NCI-H1092 treated with DMSO at 0.1 percent for 48 hours (cell line): ENCODE measurements at places on chromosomes 5 and 9.
A peak's percentile ranks its signal among the peaks of the same experiment; 100 is the strongest.

GRCh38 chr9:24459953-24460352 is 85.7 kb downstream of the IZUMO3 start:
- no peak for DNase-seq

- DNase-seq = no peak
Observed at GRCh38 chr9:77707383-77708063, 59.4 kb upstream of the GNA14 start.

GRCh38 chr9:90189306-90189705 is 453.3 kb downstream of the DIRAS2 start:
- DNase-seq = no peak

DNA sequence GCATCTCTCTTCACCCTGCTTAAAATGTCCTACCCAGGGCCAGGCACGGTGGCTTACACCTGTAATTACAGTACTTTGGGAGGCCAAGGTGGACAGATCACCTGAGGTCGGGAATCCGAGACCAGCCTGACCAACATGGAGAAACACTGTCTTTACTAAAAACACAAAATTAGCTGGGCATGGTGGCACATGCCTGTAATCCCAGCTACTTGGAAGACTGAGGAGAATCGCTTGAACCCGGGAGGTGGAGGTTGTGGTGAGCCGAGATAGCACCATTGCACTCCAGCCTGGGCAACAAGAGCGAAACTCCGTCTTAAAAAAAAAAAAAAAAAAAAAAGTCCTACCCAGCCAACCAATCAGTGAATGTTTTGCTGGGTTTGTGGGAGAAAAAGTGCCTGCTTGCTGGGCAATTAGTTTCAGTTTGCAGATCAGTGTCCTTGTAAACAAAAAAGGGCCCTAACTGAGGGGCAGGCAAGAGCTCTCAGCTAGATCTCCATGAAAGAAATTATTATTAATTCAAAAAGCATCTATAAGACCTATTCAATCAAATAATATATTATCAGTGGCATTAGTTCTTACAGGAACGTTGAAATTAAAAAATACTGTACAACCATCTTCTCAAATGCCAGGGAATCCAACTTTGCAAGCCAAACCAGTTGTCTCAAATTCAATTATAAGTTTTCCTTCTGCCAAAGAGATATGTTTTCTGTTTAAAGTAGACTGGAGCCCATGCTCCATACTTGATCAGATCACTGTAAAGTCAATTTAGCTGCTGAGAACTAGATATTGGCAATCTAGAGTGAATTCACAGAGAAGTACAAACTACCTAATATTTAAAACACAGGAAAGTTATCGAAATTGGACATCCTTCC is 3.9 kb downstream of the MEGF9 start:
- no peak for DNase-seq

DNA sequence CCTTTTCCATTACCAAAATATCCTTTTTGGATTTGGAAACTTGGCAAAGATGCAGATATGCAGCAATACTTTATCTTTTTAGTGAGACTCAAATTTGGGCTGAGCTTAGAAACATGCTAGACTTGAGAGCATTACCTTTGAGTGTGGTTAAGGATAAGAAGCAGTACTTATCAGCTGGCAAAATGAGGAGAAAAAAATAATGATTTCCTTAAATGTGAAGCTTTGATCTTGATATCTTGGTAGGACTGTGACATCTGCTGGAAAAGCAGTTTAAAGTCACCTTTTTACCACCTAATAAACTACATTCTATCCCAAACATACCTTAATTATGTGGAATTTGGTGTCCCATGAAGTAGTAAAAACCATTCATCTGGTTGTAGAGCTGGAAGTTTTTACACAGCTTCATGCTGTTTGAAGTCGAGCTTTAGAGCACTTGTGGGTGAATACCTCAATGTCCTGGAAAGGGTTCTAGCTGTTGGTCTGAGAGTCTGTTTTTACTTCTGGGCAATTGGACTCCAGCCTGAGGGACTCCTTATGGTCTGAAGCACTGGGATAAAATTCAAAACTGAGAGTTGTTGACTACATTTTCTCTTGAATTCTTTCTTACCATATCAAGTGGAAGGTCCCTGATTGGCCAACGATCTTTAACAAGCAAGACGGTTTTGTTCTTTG is 53.4 kb downstream of the LRRC70 start:
- no peak for DNase-seq

DNA sequence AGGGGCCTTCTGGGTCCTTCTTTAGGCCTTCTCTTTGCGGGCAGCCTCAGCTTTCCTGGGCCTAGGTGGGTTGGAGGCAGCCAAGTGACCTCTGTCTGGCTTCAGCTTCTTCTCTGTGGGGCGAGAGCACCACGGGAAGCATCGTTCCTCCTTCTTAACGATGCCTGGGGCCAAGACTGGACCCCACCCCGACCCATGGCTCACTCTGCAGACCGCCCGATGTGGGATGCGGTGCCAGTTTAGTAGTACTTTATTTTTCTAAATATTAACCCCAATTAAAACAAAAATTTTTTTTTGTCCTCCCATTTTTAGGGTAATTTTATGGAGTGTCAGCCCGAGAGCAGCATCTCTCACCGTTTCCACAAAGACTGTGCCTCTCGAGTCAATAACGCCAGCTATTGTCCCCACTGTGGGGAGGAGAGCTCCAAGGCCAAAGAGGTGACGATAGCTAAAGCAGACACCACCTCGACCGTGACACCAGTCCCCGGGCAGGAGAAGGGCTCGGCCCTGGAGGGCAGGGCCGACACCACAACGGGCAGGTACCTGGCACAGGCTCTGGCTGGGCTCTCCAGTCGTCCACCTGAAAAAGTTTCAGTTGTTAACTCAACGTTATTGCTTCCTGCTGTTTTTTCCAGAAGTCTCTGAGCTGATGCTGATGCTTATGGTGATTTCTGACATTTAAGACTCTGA is 101.1 kb upstream of the CACNA1B start:
- no peak for DNase-seq

DNA sequence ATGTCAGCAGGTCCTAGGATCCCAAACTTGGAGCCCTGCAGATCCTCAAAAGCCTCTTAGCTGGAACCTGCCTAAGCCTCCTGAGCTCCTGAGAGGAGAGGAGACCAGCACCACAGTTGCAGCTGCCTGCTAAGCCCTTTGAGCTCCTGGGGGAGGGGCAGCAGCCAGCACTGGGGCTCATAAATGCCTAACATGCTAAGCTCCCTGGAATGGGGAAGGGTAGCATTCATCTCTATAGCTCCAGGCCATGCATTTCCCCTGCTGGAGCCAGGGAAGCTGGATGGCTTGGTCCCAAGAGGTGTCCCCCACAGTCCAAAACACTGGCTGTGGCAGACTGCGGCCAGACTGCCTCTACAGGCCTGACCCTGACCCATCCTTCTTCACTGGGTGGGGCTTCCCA is 182.7 kb downstream of the KCNN2 start:
- DNase-seq = no peak

GRCh38 chr9:114722937-114723620 is 41.1 kb upstream of the TEX48 start:
- DNase-seq = no peak

- DNase-seq = no peak
Observed at GRCh38 chr9:92119586-92119985, 4.4 kb upstream of the SPTLC1 start.

- DNase-seq = no peak
Observed at GRCh38 chr9:104895572-104895971, 32.4 kb downstream of the ABCA1 start.

GRCh38 chr9:89165341-89165740 is 13.3 kb downstream of the SHC3 start:
- DNase-seq = no peak

DNA sequence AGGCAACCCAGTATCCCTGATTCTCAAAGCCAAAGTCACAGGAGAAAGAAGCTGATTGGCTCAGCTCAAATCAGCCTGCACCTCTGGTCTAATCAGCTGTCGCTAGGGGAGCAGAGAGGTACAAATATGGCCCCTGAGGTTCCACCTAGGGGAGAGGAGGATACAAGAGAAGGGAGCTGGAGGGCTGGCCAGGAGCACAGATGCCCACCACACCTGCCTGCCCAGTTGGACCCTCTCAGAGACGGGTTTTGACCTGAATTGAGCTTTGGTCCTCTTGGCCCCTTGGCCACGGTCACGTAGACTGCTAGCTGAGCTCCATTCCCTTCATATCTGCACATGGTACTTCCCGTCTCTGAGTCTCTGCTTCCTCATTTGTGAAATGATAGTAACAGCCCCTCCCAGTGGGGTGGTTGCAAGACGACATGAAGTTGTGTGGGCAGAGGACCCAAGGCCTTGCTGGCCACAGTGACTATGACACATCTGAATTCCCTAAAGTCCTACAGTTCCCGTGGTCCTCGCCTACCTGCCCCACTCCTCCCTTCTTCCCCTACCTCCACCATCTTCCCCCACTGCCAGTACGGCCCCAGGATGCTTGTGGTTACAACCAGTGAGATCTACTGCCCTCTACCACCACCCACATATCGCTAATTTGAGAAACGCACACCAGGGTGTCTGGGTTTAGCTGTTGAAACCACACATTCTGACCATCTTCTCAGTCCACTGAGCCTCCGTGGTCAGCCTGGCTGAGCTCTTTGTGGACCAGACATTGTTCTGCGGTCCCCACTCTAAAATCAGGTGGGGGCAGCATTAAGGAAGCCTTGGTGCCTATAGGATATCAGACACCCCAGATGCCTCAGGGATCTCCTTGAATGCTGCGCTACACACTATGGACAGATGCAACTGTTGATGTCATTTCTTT is 60.3 kb upstream of the NEK6 start:
- no peak for DNase-seq

GRCh38 chr5:154316223-154316935 is 125.8 kb downstream of the GALNT10 start:
- DNase-seq = no peak

GRCh38 chr5:38931731-38932130 is 85.9 kb downstream of the OSMR start:
- DNase-seq = no peak

DNA sequence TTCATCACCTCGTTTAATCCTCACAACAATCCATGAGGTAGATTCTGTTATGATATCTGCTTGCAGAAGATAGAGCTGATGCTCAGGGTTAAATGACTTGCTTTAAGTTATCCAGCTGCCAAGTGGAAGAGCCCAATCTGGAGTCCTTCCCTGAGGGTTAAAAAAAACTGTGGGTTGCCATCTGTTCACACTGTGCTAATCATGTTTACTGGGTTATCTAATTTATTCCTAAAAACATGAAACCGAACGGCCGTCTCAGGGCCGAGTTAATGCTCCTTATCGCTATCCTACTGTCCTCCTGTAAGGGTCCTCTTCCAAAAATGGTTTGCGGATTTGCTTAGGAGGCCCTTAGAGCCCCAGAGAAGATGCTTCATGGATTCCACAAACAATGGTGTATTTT is 153.3 kb downstream of the YIPF5 start:
- peak; percentile 3 for DNase-seq

DNA sequence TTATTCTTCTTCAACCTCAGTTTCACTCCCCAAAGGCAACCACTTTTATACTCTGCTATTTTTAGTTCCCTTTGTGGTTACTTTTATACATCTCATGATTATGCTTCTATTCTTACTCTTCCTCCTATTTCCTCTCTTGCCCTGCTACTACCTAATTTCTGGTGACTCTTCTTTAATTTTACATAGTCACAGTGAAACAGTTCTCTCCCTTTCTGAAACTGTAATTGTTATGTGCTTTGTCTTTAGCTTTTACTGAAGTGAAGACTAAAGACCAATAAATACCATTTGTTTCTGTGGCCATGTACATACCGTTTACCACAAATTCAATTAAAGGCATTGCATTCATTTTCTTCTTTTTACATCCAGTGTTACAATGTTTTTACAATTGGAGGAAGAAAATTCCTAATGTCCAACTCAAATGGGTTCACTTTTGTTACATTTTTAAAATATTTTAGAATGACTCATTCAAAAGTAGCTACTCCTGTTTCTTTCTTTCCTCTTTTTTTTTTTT is 410.6 kb downstream of the PSAT1 start:
- DNase-seq = no peak

- no peak for DNase-seq
Observed at GRCh38 chr5:146072595-146072994, 32.8 kb downstream of the PLAC8L1 start.

DNA sequence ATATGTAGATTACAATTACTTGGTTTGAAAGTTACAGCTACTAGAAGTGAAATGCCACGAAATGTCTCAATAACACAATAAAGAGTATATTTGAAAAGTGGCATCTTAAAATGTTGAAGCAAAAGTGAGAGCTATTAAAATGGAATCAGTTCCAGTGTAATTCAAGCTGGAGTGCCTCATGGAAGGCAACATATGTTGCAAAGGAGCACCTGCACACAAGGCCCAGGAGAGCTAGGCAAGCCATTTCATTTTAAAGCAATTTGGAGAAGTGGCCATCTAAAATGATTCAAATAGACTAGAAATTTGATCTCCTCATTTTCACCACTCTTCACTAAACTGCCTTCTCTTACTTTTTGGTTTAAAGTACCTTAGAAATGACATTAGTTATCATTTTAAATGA is 167.8 kb downstream of the GABRB2 start:
- peak; percentile 62 for DNase-seq

- peak; percentile 13 for DNase-seq
Observed at GRCh38 chr5:80254767-80255430, 949 bp downstream of the SERINC5 start.

- DNase-seq = no peak
Observed at GRCh38 chr5:148760945-148761638, 65.3 kb upstream of the ADRB2 start.

- no peak for DNase-seq
Observed at GRCh38 chr9:94919376-94920098, 193.0 kb downstream of the AOPEP start.

DNA sequence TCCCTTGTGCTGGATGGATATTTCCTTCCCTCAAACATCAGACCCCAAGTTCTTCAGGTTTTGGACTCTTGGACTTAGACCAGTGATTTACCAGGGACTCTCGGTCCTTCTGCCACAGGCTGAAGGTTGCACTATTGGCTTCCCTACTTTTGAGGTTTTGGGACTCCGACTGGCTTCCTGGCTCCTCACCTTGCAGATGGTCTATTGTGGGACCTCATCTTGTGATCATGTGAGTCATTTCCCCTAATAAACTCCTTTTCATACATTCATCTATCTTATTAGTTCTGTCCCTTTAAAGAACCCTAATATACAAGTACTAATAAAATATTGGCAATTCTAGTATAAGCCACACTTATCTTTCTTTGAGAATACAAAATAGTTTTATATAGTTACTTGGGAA is 1078.9 kb downstream of the CDH12 start:
- DNase-seq = no peak

DNA sequence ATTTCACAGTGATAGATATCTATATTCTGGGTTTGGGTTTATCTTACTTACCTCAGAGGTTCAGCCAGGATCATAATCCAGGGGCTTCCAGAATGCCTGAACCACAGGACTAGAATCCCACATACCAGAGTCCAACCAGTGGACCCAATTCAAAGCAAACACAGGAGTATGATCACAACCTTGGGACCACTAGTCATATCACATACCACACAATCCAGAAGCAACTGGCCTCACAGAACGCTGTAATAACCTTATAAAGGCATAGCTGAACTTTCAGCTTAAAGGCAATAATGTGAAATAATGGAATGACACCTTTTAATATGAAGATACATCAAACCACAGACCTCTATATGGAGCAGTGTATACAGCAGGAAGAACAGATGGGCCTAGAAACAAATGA is 25.3 kb downstream of the RAPGEF6 start:
- no peak for DNase-seq

GRCh38 chr9:93061260-93061751 is 2.8 kb downstream of the SUSD3 start:
- DNase-seq = no peak
